Activated CD8-positive, alpha-beta memory T cell treated with anti-CD3 and anti-CD28 coated beads for 24 hours (primary cell): ENCODE measurements at places on chromosomes 1 and 21.

GRCh38 chr1:173870252-173871075 is 2.3 kb downstream of the ZBTB37 start:
- DNase-seq = no peak

GRCh38 chr1:248748211-248748610 is 7.3 kb downstream of the LYPD8 start:
- no peak for DNase-seq

GRCh38 chr1:216907100-216907499 is 183.9 kb upstream of the ESRRG start:
- DNase-seq = no peak

DNA sequence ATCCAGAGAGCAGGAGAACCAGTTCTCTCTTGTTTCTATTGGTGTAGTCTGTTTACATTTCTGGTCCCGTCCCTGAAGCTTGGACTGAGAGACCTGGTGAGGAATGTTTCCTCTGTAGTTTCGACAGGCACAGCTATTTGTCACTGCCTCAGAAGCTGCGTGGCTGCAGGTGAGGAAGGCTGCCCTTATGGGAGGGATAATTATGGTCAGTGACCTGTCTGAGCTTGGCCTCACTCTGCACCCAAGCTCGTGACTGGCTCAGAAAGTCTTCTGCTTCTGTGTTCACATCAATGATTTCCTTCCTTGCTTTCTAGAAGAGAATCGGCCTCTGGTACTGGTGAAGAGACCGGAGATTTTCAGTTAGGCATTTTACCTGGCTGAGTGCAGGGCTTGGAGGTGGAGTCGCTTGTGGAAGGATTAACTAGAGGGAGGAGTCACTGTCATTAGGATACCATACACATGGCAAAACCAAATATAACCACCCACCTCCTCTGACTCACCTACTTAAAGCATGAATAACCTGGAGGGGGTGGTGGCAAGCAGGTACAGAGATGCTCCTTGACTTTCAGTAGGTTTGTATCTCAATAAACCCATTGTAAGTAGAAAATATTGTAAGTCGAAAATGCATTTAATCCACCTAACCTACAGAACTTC is 19.9 kb upstream of the WDR26 start:
- DNase-seq = no peak

DNA sequence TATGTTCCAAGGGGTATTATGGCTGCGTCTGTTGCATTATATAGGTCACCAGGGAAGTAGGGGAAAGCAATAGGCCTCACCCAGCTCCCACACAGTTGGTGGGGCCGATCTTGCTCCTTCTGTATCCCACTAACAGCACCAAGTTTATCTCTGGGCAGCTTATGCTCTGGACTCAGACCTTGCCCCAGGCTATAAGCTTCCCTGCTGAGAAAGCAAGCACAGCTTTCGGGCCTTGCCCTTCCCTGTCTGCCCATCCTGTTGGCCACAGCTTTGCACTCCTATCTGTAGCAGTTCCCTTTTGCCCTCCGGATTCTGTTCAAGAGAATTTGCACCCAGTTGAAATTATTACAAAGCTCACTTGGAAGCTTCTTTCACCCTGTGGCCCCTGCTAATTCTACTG is 12.9 kb downstream of the KCNE1 start:
- DNase-seq = no peak

- no peak for DNase-seq
Measured at GRCh38 chr1:185601189-185601588, 133.0 kb upstream of the HMCN1 start.
